ENCODE measurements at places on chromosomes 2 and 18.
A peak's percentile ranks its signal among the peaks of the same experiment; 100 is the strongest.

GRCh38 chr2:221572821-221573429 lies 821 bp upstream of the EPHA4 start:
- DNase-seq: peak; percentile 20

DNA sequence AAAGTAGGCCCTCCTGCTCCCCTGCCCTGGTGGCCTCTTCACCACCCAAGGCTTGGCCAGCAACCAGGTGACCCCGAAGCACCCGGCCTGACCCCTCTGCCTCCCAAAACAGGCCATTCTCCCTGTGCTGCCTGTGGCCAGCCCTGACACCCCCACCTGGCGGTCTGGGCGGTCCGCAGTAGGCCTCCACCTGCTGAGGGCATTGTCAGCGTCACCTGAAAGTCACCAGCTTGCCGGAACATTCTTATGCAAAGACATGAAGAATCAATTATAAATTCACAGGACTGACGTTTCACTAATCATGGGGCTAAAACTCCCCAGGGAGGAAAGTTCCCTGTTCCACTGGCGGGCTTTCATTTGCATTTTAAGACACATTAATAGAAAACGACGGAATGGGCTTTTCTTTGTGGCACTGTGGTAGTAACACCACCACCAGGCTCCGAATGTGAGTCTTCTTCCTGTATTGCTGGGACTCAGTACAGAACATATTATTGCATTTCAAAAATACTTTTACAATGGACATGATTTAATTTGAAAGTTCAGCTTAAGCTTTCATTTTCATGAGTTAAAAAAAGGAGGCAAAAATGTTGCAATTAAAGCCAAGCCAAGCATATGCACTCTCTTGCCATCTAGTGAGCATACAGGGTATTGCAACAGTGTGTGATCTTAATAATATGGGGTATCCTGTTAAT lies 57.4 kb downstream of the ADI1 start:
- peak; percentile 35 for DNase-seq

GRCh38 chr2:205405194-205405593 lies 277.1 kb upstream of the NRP2 start:
- DNase-seq: peak; percentile 71

- no peak for DNase-seq
These were observed 454.4 kb upstream of the ACVR2A start for GRCh38 chr2:147390475-147390874.

- DNase-seq: no peak
These were observed 590.2 kb upstream of the SETBP1 start for GRCh38 chr18:44090453-44090852.

GRCh38 chr2:190270298-190270697 lies 49.3 kb downstream of the HIBCH start:
- peak; percentile 51 for DNase-seq

GRCh38 chr2:168685600-168686451 lies 116.6 kb upstream of the NOSTRIN start:
- DNase-seq: no peak

DNA sequence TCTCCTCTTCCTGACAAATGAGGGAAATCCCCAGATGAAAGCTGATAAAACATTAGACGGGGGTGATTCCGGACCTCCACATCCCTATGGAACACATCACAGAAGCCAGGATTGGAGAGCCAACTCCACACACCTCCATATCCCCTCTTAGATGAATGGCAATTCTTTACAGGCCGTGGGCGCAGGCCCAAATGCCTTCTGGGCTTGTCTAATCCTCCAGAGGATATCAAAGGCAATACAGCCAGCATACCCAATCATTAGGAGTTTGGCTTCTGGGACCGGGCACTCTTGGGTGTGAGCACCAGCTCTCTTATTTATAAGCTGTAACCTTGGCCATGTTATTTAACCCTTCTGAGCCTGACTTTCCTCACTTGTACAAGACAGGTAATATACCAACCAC lies 15.0 kb upstream of the CYP1B1 start:
- DNase-seq: no peak

GRCh38 chr18:30044496-30044895 lies 998.0 kb downstream of the DSC3 start:
- DNase-seq: no peak

DNA sequence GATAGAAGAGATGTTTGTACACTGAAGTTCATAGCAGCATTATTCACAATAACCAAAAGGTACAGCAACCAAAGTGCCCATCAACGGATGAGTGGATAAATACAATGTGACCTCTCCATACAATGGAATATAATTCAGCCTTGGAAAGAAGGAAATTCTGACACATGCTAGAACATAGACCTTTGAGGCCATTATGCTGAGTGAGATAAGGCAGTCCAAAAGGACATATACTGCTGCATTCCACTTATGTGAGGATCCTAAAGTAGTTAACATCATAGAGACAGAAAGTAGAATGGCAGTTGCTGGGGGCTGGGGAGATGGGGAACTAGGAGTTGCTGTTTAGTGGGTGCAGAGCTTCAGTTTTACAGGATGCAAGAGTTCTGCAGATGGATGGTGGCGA lies 38.2 kb upstream of the GLI2 start:
- no peak for DNase-seq

DNA sequence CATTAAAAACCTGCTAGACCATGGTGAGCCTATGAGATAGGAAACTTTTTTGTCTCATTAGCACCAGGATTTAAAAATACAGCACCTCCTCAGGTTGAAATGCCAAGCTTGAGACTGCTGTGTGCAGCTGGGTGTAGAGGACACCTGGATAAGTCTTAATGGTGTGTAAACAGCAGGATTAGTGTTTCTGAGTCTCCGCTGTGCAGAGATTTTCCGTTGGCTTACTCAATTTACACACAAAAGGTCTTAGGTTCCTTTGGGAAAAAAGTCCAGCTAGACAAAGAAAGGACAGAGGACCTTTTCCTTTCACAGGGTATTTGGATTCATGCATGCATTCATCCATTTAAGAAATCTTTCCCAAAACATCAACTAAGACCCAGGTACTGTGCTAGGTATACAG lies 168.1 kb downstream of the NRXN1 start:
- DNase-seq: no peak

DNA sequence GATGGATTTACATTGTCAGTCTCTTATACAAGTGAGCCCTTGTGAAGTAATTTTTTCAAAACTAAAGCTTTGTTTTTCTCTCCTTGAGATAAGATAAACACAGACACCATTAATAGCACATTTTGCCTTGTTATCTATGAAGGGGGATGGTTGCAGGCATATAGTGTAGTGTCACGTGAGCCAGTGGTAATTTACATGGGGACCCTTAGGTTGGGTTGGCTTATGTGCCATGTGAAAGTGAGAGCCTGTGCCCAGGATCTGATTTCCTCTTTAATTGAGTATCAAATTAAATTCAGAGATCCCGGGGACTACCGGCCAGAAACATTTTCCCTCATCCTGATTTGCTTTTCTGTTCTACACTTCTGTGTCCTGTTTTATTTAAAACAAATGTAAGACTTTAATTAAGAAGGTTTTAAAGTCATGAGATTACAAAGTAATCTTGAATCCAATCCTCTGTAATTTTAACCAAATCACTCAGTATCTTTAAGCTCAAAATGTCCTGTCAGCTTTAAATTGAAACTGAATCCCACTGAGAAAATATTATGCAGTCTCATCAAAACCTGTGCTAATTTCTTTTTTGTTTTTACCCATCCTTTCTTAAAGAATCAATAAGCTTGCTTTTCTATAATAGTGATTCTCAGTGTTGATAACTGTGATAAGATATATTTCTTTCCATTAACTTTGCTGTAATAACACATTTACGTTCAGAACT lies 63.8 kb downstream of the PTPRM start:
- no peak for DNase-seq

- peak; percentile 92 for DNase-seq
These were observed 160.4 kb upstream of the TMEM200C start for GRCh38 chr18:6055711-6056110.

GRCh38 chr18:59469463-59470180 lies 110.6 kb upstream of the LMAN1 start:
- DNase-seq: no peak

DNA sequence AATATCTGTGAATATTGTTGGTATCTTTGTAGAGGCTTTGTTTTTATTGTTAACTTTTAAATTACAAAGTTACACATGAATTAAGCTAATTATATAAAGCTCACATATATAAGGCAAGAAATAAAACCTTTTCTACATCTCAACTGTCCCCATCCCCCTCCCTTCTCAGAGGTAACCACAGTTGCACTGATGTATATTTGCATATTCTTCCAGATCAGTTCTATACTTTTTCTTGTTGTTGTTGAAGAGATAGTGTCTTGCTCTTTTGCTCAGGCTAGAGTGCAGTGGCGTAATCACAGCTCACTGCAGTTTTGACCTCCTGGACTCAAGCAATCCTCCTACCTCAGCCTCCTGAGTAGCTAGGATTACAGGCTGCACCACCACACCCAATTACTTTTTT lies 36.0 kb upstream of the CDC42EP3 start:
- no peak for DNase-seq

DNA sequence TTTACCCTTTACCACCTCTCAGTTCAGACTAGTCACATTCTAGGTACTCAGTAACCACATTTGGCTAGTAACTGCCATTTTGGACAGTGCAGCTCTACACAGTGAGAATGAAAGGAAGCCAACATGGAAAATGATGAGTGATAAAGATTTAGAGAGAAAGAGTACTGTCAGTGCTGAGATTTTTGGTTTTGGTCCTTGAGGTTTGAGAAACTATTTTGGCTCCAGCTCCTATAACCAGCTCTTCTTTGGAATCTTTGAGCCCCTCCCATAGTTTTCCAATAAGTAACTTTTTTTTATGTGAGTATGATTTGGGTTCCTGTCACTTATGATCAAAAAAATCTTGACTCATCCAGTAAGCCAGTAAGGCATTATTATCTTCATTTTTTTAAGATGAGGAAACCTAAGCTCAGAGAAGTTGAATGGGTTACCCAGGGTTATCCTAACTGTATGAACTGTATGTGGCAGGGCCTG lies 173.0 kb downstream of the BABAM2 start:
- DNase-seq: peak; percentile 41

GRCh38 chr2:197674060-197674459 lies 1.3 kb downstream of the RFTN2 start:
- DNase-seq: no peak

DNA sequence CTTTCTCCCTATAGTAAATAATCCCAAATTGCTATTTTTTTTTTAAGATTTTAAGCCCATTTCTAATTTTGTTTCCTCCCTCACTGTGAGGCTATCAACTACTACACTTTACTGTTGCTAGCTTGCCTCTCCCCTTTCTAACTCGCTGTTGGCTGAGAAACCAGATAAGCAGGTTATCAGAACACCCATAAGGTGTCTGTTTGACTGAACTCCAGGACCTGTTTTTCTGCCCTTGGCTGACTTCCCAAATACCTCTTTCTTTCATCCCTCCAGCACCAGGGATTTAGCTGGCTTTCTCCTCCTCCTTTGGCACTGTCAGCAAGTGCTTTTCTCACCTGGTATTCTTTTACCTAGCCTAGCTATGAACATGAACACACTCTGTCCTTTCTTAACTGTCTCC lies 11.1 kb downstream of the TRAK2 start:
- DNase-seq: no peak

DNA sequence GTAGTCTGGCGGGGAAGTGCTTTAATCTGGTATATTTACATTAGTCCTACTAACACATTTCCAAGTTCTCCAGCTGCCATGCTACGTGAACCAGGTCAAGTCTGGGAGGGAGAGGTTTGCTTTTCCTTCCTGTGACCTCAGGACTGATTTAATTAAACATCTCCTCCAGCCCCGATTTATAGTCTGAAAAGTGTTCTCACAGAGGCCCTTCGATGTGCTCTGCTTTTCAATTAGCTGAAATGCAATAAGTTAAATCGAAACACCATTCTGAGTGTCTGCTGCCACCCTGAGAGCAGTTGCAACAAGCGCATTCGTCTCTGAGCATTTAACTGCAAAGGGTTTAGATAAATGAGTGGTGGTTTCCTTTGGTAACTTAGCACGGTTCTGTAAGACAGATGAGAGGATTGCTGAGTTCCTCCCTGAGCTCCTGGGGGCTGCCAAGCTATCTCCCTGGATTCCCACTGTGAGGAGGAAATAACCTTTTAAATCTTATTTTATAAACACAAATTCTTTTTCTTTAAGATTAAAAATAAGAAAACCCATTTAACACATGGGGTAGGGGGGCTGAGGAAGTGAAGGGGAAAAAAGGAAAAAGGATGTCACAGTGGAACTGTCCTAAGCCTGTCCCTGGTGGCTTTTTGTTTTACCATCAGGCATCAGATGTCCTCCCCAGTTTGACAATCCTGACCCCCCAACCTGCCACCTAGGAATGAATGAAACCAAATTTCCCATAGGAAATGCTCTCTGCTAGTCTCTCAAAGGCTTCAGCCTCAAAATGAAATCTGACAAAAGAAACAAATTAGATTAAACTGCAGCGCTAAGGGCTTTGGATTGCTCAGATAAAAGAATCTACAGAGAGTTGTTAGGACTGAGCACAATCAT lies 56.5 kb upstream of the CREB1 start:
- DNase-seq: peak; percentile 85

- no peak for DNase-seq
These were observed 69.0 kb downstream of the OSBPL6 start for GRCh38 chr2:178263159-178263860.

DNA sequence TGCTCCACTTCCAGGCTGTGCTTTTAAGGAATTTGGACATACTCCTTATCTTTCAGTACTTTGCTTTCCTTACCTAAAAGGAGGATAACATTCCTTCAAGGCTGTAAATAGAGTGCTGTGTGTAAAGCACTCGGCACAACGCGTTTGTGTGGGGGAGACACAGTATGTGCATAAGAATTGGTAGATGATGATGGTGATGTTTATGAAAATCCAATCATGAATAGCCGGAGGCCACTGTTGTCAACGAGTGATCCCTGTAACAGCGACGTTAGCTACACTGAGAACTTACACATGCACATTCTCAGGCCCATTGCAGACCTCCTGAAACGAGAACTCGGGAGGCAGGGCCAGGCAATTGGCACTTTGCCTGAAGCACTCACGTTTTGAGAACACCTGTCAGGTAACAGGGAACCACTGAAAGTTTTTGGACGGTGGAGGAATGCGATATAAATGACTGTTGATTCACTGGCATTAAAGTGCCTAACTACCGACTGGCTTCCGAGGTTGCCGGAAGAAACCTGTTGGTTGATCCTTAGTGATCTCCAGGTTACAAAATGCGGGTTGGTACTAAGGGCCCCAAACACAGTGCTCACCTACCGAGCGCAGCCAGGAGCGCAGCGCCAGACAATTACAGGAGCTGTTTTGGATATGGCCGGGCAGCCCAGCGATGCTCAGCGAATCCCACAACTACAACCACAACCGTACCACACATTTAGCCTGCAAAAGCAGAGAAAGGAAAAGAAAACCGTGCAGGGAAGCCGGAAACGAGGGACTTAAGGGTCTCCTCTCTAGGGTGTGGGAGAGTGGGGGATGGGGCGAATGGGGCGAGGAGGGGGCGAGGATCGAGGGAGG lies 1.0 kb upstream of the MAP4K4 start:
- no peak for DNase-seq

GRCh38 chr2:206823178-206823577 lies 57.8 kb downstream of the FASTKD2 start:
- no peak for DNase-seq

Data from HCEC 1CT (cell line).